ENCODE measurements at places on chromosomes 5 and 9.

DNA sequence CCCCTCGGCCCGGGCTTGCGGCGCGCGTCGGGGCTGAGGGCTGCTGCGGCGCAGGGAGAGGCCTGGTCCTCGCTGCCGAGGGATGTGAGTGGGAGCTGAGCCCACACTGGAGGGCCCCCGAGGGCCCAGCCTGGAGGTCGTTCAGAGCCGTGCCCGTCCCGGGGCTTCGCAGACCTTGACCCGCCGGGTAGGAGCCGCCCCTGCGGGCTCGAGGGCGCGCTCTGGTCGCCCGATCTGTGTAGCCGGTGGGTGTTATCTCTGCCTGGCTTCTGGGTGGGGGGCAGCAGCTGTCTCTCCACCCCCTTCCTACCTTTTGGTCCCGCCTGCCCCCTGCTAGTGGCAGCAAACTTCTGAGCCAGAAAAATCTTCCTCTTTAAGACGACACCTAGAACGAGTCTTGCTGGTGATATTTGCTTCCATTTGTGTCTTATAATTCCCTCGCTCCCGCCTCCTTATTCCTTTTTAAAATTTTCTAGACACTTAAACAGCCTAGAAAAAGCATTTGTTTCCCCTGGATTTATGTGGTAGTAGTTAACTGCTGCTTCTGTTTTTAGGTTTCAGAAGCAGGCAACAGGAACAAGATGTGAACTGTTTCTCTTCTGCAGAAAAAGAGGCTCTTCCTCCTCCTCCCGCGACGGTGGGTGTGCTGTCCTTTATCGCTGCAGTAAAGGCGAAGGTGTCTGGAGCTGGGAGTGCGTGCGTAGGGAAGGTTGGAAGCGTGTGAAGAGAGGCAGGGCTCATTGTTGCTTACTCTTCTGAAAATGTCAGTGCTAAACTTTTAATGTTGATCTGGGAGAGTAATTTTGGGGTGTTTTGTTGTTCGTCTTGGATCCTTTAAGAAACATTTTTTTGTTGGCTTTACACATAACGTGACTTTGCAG lies 554 bp downstream of the JAK2 start:
- H3K27me3 ChIP-seq: peaks cover 4% of the 10 kb centered on the region
- H3K27ac ChIP-seq: peak overlapping the region; percentile 79
- H3K4me3 ChIP-seq: peak overlapping the region; percentile 92
- no peaks in the 10 kb centered on the region for H3K36me3 ChIP-seq

- no peak overlapping the region for H3K4me3 ChIP-seq
- H3K36me3 ChIP-seq: peaks cover 48% of the 10 kb centered on the region
- H3K27ac ChIP-seq: no peak overlapping the region
Observed at GRCh38 chr9:581673-582497, 259.6 kb upstream of the DMRT1 start.

DNA sequence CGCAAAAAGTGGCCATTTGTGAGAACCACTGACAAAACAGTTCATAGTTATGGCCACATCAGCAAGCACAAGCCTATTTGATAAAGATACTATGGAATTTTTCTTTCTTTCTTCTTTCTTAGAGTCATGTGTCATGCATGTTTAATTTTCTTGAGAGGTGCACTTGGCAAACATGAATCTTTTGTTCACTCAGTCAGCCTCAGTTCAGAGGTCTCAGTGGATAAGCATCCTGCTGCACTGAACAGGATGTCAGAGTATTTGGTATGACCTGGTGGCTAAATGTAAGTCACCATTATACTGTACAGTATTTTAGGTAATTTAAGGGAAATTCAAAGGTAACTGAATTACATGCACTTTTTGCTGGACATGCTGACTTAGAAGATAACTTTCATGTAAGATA lies 5.4 kb downstream of the NNT start:
- H3K27me3 ChIP-seq: no peaks in the 10 kb centered on the region
- H3K4me3 ChIP-seq: no peak overlapping the region
- H3K4me1 ChIP-seq: peaks cover 19% of the 10 kb centered on the region
- H3K27ac ChIP-seq: peak overlapping the region; percentile 59
- no peak for DNase-seq

GRCh38 chr9:37486616-37487548 lies 1.1 kb downstream of the POLR1E start:
- DNase-seq: no peak
- peaks cover 26% of the 10 kb centered on the region for H3K36me3 ChIP-seq
- peak overlapping the region; percentile 97 for H3K4me3 ChIP-seq
- peaks cover 3% of the 10 kb centered on the region for H3K27me3 ChIP-seq

DNA sequence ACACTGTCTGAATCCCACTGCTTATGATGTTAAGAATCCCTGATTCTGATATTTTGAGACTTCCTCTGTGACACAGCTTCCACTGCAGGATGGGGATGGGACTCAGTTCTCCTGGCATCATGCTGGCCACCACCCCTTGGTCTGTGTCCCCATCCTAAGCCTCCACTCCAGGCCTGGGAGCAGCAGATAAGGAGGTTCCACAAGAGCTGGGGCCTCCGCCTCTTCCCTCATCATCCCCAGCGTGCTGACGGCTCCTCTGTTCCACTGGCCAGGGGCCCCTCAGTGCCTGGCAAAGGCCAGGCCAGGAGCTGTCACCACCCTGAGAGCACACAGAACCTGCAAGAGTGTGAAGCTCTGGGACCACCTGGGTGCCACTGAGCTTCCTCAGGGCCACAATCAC lies 40.6 kb downstream of the CAMK2A start:
- H3K4me3 ChIP-seq: no peak overlapping the region
- peaks cover 39% of the 10 kb centered on the region for H3K4me1 ChIP-seq
- no peak overlapping the region for H3K27ac ChIP-seq
- no peaks in the 10 kb centered on the region for H3K36me3 ChIP-seq
- DNase-seq: no peak
- H3K27me3 ChIP-seq: no peaks in the 10 kb centered on the region

- no peak overlapping the region for H3K27ac ChIP-seq
- peaks cover 11% of the 10 kb centered on the region for H3K36me3 ChIP-seq
- no peak overlapping the region for H3K4me3 ChIP-seq
Observed at GRCh38 chr9:127489471-127490115, 38.3 kb downstream of the LRSAM1 start.

DNA sequence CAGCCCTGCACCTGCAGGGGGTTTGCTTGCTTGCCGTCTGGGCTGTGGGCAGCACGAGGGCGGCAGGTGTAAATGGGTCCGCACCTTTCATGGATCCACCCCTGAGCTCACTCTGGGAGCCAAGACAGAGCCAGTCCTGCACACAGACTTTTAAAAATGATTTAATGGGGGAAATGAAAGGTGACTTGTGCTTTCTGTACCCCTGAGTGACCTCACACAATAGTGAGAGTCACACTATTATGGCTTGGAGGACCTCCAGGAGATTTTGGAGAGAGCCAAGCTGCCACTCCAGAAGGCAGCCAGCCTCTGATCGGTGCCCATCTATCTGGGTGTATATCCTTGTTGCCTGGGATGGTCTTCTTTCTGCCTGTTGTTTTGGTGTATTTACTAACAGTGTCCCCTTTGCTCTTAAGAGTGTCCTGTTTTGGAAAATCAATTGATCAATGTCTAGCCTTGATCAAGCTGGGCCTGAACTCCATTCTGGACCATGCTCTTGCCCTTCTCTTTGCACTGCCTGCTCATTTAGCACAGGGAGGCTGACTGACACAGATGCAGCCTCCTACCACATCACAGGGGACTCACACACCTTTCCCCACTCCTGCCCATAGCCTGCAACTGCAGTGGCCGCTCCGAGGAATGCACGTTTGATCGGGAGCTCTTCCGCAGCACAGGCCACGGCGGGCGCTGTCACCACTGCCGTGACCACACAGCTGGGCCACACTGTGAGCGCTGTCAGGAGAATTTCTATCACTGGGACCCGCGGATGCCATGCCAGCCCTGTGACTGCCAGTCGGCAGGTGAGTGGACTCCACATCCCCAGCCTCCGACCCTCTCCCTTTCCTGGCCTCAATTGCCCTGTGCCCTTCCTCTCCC lies 29.5 kb downstream of the LAMC3 start:
- H3K36me3 ChIP-seq: no peaks in the 10 kb centered on the region
- H3K27ac ChIP-seq: no peak overlapping the region
- no peak for DNase-seq

GRCh38 chr5:88452820-88453219 lies 184.2 kb upstream of the TMEM161B start:
- H3K27me3 ChIP-seq: peaks cover 9% of the 10 kb centered on the region
- H3K36me3 ChIP-seq: no peaks in the 10 kb centered on the region
- DNase-seq: peak; percentile 33
- H3K4me1 ChIP-seq: no peaks in the 10 kb centered on the region
- H3K27ac ChIP-seq: no peak overlapping the region

DNA sequence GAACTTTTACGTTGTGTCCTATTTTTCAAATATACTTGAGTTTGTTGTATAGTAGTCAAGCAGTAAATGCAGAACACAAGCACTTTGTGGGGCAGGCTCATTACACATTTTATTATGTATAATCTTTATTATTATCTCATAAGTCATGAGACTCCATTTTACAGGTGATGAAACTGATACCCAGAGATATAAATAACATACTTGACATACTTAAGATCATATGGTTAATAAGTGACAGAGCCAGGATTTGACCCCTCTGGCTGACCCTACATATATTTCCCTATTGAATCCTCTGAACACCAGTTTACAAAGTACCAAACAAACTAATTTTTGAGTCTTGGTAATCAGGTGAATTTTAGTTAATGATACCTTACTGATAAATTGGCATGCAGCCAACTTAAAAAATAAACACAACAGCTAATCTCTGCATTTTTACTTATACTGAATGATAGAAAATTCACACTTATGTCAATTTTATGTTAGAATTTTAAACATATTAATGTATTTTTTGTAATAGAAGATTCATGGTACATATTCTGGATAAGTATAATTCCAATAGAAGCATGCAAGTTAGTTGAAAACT lies 305.0 kb upstream of the MEF2C start:
- H3K27ac ChIP-seq: no peak overlapping the region
- H3K36me3 ChIP-seq: no peaks in the 10 kb centered on the region
- no peaks in the 10 kb centered on the region for H3K27me3 ChIP-seq
- no peak overlapping the region for H3K4me3 ChIP-seq
- H3K4me1 ChIP-seq: no peaks in the 10 kb centered on the region

DNA sequence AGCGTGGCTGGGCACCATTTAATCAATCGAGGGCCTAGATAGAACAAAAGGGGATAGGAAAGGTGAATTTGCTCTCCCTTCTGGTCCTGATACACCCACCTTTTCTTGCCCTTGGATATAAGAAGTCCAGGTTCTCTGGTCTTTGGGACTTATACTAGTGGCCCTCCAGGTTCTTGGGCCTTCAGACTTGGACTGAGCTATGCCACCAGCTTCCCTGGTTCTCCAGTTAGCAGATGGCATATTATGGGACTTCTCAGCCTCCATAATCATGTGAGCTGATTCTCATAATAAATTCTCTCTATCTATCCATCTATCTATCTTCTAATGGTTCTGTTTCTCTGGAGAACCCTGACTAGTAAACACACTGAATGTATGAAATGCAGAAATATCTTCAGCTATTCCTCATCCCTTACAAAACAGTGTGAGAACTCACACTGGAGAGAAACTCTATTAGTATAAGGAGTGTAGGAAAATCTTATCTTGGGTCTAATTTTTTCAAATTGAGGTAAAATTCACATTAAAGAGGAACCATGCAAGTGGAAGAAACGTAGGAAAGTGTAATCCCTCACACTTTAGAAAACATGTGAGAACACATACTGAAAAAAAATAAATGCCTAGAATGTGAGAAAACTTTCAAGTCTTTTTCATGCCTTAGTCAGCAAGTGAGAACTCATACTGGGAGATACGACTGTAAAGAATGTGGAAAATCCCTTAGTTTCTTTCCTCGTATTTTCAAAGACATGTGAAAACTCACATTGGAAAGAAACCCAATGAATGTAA lies 15.5 kb downstream of the PCDHB15 start:
- H3K36me3 ChIP-seq: peaks cover 74% of the 10 kb centered on the region
- H3K27me3 ChIP-seq: peaks cover 4% of the 10 kb centered on the region
- H3K4me3 ChIP-seq: no peak overlapping the region
- no peaks in the 10 kb centered on the region for H3K4me1 ChIP-seq
- no peak for DNase-seq

DNA sequence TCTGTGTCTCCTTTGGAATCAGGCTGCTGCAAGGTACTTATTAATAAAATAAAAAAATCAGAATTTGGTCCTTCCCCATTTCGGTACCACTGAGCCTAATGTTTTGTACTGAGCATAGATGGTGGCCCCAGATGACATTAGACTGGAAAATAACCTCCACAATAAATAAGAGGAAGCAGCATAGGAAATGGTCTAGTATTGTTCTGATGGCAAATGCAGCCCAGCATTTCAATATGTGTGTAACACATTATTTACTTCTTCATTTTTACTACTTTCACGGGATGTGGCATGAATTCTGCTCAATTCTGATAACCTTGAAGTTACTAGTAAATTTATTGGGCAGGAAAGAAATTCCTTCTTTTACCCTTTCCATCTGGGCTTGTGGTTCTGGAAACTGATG lies 295.6 kb downstream of the ADGRV1 start:
- no peak overlapping the region for H3K4me3 ChIP-seq
- no peaks in the 10 kb centered on the region for H3K27me3 ChIP-seq
- no peaks in the 10 kb centered on the region for H3K36me3 ChIP-seq
- H3K27ac ChIP-seq: no peak overlapping the region
- H3K4me1 ChIP-seq: no peaks in the 10 kb centered on the region
- DNase-seq: no peak

GRCh38 chr9:133163504-133164172 lies at the start of gene GBGT1:
TSS of gene GBGT1 (minus strand) at chr9:133163914. CDS start at chr9:133162412, 1,502 bp downstream.
- H3K27me3 ChIP-seq: peaks cover 20% of the 10 kb centered on the region
- no peak within 1 kb of the TSS for H3K27ac ChIP-seq
- peak; percentile 90 for DNase-seq
- peak within 1 kb of the TSS; percentile 82 for H3K4me3 ChIP-seq

- H3K4me3 ChIP-seq: no peak overlapping the region
- H3K36me3 ChIP-seq: no peaks in the 10 kb centered on the region
- no peak overlapping the region for H3K27ac ChIP-seq
- H3K4me1 ChIP-seq: no peaks in the 10 kb centered on the region
Observed at GRCh38 chr5:51104556-51104955, 278.7 kb upstream of the ISL1 start.

DNA sequence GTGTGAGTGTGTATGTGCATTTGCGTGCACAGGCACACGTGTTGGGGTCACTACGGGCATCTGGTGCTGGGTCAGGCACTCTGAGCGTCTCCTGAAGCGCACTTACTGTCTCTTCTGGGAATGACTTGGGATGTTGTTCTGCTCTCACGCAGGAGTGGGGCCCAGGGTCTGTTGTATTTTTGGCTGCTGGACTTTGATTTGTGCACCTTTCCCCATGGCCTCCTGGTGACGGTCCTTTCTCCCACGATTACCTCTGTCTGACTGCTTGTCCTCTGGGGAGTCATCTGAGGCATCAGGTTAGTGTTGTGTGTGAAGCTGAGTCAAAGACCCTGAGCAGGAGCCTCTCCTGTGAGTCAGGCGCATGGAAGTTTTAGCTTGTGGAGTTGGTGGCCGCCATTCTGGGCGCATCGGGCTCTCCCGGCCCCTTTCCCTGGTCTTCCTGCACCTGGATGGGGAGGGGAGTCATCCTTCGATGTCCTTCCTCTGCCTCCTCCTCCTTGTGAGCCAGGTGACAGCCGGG lies 62.1 kb downstream of the RXRA start:
- H3K4me3 ChIP-seq: no peak overlapping the region
- H3K36me3 ChIP-seq: no peaks in the 10 kb centered on the region
- peak overlapping the region; percentile 94 for H3K27ac ChIP-seq
- H3K27me3 ChIP-seq: no peaks in the 10 kb centered on the region

GRCh38 chr9:92265154-92265553 lies 28.3 kb downstream of the IARS1 start:
- no peak overlapping the region for H3K4me3 ChIP-seq
- no peak for DNase-seq
- peaks cover 78% of the 10 kb centered on the region for H3K36me3 ChIP-seq
